ENCODE measurements at places on chromosomes 13 and 19. TPM values are rescaled to one million over a fixed set of nuclear protein-coding genes. Genes with fewer than 3 reads are reported as not detected.

DNA sequence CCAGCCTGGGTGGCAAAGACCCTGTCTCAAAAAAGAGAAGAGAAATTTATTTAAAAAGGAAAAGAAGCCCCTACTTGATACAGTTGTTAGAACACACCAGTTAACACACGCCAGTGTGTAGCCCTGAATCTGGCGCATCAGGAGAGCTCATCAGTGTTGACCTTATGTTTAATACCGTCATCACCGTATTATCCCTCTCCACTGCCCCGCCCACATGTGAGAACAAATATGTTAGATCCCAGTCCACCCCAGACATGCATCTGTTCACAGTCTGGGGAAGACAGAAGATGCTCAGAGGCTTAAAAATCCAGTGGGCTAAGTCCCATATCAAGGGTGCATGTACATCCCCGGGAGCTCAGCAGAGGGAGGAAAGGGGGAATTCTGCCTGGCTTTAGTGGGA lies 155.2 kb downstream of the DPF1 start:
- no peak overlapping the region for H3K27ac ChIP-seq
- H3K27me3 ChIP-seq = no peaks in the 10 kb centered on the region
- no peaks in the 10 kb centered on the region for H3K36me3 ChIP-seq
- no peak overlapping the region for H3K4me3 ChIP-seq

- H3K27ac ChIP-seq = no peak within 1 kb of the TSS
- no peaks in the 10 kb centered on the region for H3K36me3 ChIP-seq
- peak; percentile 25 for DNase-seq
- H3K27me3 ChIP-seq = peaks cover 7% of the 10 kb centered on the region
- no peaks in the 10 kb centered on the region for H3K4me1 ChIP-seq
- peak within 1 kb of the TSS; percentile 25 for H3K4me3 ChIP-seq
Measured at GRCh38 chr19:4302243-4302640, at the start of gene TMIGD2. Gene TMIGD2, minus strand, starts transcription at chr19:4302389. Its CDS starts 4 bp downstream, at chr19:4302385.

DNA sequence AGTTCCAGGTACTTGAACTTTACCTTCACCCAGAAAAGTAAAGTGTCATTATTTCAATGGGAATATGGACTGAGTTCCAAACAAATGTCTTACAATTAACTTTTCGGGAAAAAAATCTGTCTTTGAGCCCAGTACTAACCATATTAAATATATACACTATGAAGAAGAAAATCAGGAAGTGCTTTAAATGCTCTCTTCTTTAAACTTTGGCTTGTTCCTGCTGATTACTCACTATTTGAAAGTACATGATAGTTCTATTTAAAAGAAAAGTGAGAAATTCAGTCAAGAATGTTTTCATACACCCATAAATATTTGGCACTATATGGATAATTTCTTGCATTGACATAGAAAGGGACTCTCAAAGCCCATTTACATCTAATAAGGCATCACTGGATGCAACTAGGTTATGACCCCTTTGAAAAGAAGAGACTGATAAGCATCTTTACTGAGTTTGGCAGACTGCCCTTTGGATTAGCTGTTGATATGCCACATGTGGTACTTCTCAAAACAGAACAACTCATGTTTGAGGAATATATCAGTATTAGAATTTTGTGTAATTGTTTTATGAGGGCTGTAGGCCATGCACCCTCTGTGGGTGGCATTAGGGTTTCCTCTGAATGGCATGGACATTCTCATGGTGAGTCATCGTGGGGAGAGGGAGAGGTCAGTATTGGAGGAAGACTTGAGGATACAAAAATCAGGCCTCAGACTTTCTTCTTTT lies 25.0 kb upstream of the VWA8 start:
- no peak overlapping the region for H3K27ac ChIP-seq
- H3K27me3 ChIP-seq = no peaks in the 10 kb centered on the region
- no peaks in the 10 kb centered on the region for H3K4me1 ChIP-seq
- H3K36me3 ChIP-seq = no peaks in the 10 kb centered on the region
- DNase-seq = no peak
- no peak overlapping the region for H3K4me3 ChIP-seq

DNA sequence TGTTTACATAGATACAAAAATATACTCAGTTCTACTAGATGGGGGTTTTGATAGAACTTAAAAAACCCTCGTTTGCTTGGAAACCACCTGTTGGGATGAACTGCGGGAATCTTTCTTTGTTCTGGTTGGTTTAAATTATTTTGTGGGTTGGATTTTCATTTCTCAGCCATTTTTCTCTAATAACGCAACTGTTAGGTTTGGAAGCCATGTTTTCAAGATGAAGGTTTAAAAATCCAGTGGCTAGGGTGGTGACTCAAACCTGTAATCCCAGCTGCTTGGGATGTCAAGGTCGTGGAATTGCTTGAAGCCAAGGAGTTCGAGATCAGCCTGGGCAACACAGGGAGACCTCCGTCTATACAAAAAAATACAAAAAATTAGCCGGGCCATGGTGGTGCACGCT lies 1.6 kb downstream of the URI1 start:
- no peaks in the 10 kb centered on the region for H3K36me3 ChIP-seq
- H3K4me3 ChIP-seq = no peak overlapping the region
- peaks cover 8% of the 10 kb centered on the region for H3K4me1 ChIP-seq
- no peaks in the 10 kb centered on the region for H3K27me3 ChIP-seq

DNA sequence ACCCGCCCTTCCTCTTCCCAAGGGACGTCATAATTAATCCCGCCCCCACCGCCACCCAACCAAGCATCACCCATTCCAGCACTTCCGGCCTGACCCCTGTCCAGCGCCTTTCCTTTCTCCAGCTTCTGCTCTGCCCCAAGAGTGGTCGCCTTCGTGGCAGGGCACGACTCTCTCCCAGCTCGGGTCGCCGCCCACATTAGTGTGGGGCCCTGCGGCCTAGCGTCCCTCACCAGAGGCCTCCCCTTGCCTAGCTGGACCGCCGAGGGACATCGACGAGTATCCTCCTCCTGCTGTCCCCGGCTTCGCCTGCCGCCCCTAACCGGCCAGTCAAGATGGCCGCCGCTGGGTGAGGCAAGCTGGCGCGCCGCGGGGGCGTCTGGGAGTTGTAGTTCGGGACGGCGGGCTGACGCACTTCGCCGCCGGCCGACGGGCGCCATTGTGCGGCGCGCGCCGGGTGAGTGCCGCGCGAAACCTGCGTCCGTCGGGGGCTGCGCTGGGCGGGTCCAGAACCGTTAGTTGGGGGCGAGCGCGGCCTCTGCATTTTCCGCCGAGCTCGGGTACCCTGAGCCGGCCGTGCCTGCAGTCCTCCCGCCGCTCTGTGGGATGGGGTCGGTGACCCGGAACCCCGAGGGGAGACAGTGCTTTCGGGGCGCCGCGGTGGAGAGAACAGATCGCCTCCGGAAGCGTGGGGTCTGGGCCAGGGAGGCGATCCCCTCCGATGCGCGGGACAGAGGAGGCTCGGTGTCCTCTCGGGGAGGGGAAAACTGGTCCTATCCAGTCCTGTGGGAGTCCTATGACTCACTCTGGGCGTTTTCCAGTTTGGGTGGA lies at the start of gene ZNF274:
Gene ZNF274 (plus strand): TSS at position 73 of the 828 bp plus-strand sequence. CDS start 905 bp downstream, outside the sequence.
- peak within 1 kb of the TSS; percentile 66 for H3K4me3 ChIP-seq
- peaks cover 11% of the 10 kb centered on the region for H3K36me3 ChIP-seq
- peak within 1 kb of the TSS; percentile 100 for H3K27ac ChIP-seq
- H3K4me1 ChIP-seq = no peaks in the 10 kb centered on the region

DNA sequence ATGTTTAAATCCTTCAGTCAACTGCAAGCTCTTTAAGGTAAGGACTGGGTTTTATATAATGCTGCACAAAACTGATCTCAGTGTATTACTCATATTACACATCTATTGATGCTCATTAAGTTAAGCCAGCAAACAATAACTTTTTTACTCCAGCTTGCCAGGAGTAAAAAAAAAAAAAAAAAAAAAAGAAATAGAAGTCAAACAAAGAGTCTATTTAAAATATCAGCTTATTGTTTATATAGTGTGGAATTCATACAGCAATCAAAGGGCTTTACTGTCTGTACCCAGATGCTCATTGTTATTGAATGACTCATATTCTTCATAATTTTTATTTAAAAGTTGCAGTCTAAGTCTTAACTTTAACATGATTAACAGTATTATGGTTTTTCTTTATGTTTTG lies 21.8 kb upstream of the KBTBD7 start:
- no peak overlapping the region for H3K27ac ChIP-seq
- no peaks in the 10 kb centered on the region for H3K4me1 ChIP-seq
- no peaks in the 10 kb centered on the region for H3K36me3 ChIP-seq
- H3K27me3 ChIP-seq = no peaks in the 10 kb centered on the region
- no peak overlapping the region for H3K4me3 ChIP-seq
- DNase-seq = no peak

DNA sequence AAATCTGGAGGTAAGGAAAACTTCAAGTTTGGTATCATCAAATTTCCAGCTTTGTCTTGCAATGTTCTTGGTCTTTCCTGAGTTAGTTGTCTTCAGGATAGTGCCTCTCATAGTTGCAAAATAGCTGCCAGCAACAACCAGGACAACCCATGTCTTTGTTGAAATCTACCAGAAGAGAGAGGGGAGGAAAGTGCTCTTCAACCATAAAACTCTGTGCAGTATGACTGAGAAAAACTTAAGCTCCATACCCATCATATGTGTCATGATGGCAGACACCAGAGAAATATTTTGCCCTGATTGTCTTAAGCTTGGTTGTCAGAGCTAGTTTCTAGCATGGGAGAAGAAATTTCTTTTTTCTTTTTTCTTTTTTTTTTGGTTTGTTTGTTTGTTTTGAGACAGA lies 103.3 kb downstream of the SPRY2 start:
- no peaks in the 10 kb centered on the region for H3K36me3 ChIP-seq
- DNase-seq = no peak
- H3K27ac ChIP-seq = no peak overlapping the region
- no peaks in the 10 kb centered on the region for H3K27me3 ChIP-seq
- H3K4me1 ChIP-seq = peaks cover 10% of the 10 kb centered on the region
- no peak overlapping the region for H3K4me3 ChIP-seq

GRCh38 chr13:22278336-22278929 lies 607.6 kb downstream of the FGF9 start:
- no peaks in the 10 kb centered on the region for H3K27me3 ChIP-seq
- H3K4me1 ChIP-seq = no peaks in the 10 kb centered on the region
- H3K36me3 ChIP-seq = no peaks in the 10 kb centered on the region
- H3K27ac ChIP-seq = no peak overlapping the region

- H3K27me3 ChIP-seq = no peaks in the 10 kb centered on the region
- no peak overlapping the region for H3K4me3 ChIP-seq
- H3K27ac ChIP-seq = no peak overlapping the region
- no peak for DNase-seq
- no peaks in the 10 kb centered on the region for H3K4me1 ChIP-seq
Measured at GRCh38 chr19:10983026-10983425, 22.2 kb downstream of the SMARCA4 start.

- DNase-seq = no peak
- no peak overlapping the region for H3K4me3 ChIP-seq
- no peaks in the 10 kb centered on the region for H3K4me1 ChIP-seq
- no peaks in the 10 kb centered on the region for H3K27me3 ChIP-seq
- H3K36me3 ChIP-seq = no peaks in the 10 kb centered on the region
Measured at GRCh38 chr13:104740641-104741222, 1674.5 kb upstream of the SLC10A2 start.

NTN5 gene
- 0.32 TPM for polyA plus RNA-seq

MAP2K2 gene
- 283 TPM for polyA plus RNA-seq

KLC3 gene
- not detected for polyA plus RNA-seq

RNF17 gene
- polyA plus RNA-seq = 0.12 TPM

AMH gene
- polyA plus RNA-seq = 1.1 TPM

KLF16 gene
- polyA plus RNA-seq = 13.3 TPM

SYCN gene
- polyA plus RNA-seq = not detected

PSG4 gene
- 0.12 TPM for polyA plus RNA-seq
